ENCODE measurements at places on chromosomes 7 and 10. TPM values are rescaled to one million over a fixed set of nuclear protein-coding genes. Genes with fewer than 3 reads are reported as not detected.

DNA sequence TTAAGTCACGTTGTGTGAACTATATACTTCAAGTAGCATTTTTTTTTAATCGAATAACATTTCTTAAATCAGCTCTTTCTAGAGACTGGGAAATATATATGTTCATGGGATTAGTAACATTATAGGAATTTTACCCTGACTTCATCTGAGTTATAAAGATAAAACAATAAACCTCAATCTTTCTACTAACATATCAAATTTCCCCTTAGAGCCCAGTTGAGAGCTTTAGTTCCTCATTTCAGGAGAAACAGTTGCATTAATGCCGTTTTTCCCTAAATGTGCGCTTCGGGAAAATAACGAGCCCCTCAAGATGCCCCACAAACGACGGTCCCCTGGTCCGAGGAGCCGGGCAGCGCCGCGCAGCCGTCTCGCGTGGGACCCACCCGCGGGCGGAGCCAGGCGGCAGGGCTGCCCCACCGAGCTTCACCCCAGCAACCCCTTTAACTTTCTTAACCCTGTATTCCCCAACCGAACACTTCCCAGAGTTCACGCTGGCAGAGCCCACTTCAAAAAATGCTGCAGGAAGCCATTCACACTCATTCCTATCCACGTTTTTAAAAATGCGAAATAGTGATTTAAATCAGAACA, 152.5 kb upstream of the YAE1 start:
- no peak for DNase-seq

GRCh38 chr7:128236924-128237586, 4.0 kb upstream of the LEP start:
- peak; percentile 56 for DNase-seq

DNA sequence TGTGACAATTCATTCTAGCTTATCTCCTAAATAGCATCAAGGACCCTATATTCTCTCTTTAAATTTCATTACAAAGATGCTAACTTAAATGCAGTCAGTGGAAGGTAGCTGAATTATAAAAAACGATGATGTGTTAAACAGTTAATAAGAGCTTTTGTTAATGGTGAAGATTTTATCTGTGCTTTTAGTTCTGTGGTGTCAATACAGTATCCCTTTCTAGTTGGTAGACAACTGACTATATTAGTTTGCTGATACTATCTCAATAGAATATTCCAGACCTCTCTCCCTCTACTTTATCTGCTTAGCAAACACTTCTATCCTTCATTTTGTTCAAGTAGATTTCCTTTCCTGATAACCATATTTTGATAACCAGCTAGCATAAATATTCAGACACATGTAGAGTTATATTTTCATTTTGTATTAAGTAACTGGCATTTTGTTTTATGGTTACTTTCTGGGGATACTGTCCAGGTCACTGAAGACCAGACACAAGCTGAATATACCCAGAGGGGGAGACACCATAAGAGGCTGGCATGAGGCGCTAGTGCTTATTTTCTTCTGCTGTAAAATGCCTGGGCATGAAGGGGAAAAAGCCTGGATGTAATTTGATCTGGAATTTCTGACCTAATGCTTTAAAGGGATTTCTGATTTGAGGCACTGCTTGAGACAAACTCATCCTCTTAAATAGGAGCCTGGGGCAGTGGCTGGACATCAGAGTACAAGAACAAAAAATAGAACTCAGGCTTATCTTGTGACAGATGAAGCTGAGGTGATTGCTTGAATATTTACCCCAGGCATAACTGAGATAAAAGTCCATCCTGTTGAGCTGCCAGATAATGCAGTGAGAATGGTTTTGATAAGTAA, 197.5 kb downstream of the MALRD1 start:
- no peak for DNase-seq

- DNase-seq: no peak
Observed at GRCh38 chr10:77244746-77245145, 392.9 kb downstream of the KCNMA1 start.

- DNase-seq: no peak
Observed at GRCh38 chr10:85532773-85533172, 833.8 kb downstream of the GRID1 start.

DNA sequence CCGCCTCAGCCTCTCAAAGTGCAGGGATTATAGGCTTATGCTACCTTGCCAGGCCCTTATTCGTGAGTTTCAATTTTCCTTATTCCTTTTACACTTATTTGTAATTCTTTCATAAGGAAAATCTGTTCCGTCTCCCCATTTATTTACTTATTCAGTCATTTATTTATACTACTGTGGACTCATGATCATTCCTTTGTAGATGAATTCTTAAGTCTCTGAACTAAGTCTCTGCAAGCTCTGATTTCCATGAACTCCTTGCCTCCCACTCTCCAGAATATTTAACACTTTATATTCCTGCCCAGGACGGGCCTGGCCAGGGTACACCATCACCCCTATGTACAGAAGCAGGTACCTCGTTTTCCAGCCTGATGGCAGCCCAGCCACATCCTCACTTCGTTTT, 39.4 kb downstream of the PFKFB3 start:
- no peak for DNase-seq

GRCh38 chr7:107049971-107050532, 5.5 kb downstream of the PRKAR2B start:
- no peak for DNase-seq

GRCh38 chr7:37738321-37738720, 54.8 kb downstream of the GPR141 start:
- DNase-seq: no peak

GRCh38 chr7:47757921-47758411, 176.1 kb upstream of the TNS3 start:
- DNase-seq: no peak

GRCh38 chr10:116868722-116869121, 19.4 kb downstream of the ENO4 start:
- no peak for DNase-seq

DNA sequence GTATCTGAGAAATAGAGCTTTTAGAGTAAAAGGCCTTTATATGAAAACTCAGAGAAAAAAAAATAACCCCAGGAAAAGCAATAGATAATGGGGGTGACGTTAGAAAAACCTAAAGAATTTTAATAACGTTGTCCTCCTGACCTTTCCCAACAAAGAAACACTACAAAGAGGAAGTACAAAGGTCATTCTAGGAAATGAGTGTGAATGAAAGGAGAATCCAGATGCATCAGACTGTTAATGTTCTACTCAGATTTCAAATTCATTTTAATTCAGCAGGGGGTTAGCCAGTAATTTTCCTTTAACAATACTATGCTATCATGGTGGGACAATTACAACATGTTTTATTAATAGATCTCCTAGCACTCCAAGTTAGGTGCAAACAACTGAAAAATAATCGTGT, 73.8 kb upstream of the CDK1 start:
- peak; percentile 87 for DNase-seq

GRCh38 chr10:80598084-80598798, 60.5 kb downstream of the SH2D4B start:
- no peak for DNase-seq

DNA sequence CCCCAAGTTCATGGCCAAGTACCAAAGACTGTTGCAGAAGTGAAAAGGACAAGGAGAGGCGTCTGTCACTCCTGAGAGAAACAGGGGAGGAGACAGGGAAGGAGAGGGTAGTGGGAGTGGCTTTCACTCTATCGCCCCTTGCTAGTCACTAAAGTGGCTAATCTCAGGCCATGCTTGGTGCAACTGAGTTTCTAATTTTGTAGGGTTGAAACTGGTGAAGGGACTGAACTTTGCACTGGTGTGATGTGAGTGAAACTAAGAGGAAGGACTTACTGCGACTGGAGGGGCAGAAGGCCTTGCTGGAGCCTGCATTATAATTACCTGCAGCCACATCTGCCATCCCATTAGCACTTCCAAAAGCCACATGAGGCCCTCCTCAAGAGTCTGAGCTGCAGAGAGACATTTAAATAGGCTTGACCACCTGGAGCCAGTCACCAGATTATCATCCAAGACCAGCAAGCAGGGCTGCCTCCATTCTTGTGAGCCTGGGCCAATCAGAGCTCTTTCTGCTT, 107.2 kb upstream of the EEPD1 start:
- DNase-seq: no peak

GRCh38 chr7:102291056-102291915, 4.6 kb downstream of the SH2B2 start:
- DNase-seq: no peak

- DNase-seq: no peak
Observed at GRCh38 chr7:116797612-116798011, 64.8 kb upstream of the CAPZA2 start.

GRCh38 chr10:99389729-99390480, 40.5 kb downstream of the GOT1 start:
- peak; percentile 94 for DNase-seq

GRCh38 chr7:42065942-42066341, 171.1 kb downstream of the GLI3 start:
- DNase-seq: no peak

DNA sequence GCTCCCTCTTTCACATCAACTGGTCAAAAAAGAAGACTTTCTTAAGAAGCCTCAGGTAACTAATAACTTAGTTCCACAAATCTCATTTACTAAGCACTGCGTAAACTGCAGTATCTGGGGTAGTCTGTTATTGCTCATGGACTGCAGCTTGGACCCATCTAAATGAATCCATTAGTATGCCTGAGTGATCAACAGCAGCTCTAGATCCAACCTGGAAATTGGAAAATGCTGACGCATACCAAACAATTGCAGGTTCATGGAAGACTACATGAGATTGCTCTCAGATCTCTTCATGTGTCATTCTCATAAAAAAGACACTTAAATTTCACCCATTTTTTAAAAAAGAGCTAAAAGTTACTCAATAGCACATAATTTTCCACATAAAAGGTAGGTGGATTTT, 121.6 kb downstream of the IDE start:
- no peak for DNase-seq

GRCh38 chr7:142784716-142785115, 13.9 kb downstream of the PRSS2 start:
- DNase-seq: no peak

DNA sequence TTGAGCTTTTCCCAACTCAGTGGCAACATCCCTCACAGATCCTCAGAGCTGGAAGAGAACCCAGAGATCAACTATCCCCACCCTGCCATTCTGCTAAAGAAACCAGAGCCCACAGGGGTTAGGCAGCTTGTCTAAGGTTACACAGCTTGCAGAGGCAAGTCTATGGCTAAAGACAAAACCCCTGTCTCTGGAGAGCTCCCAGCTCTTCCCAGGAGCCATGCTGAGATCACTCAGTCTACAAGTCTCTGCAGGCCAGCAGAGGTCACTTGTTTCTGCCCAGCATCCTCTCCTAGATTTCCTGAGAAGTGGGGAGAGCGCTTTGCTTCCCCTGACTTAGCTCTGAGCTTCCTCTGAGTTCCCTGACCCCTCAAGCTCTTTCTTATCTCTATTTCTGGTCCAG, 28.5 kb upstream of the LOXL4 start:
- DNase-seq: no peak

DNA sequence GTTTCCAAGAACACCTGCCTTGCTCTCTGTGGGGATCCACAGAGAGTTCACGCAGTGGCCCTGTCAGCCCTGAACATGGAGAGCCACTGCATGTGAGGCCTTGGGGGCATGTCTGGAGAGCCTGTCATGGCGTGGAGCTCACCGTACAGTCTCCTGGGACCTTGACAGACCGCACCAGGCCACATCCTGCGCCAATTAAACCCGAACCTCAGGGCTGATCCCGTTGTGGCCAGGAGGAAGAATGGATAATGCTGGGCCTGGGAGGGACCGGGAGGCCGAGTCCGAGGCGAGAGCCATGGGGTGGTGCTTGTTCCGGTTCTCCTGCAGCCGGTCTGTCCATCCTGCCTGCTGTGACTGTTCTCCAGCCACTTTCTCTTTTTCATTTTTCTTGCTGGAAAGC, 68.7 kb downstream of the DNAJB6 start:
- DNase-seq: no peak

GRCh38 chr7:44622342-44623151, 16.1 kb downstream of the OGDH start:
- DNase-seq: peak; percentile 71

DNA sequence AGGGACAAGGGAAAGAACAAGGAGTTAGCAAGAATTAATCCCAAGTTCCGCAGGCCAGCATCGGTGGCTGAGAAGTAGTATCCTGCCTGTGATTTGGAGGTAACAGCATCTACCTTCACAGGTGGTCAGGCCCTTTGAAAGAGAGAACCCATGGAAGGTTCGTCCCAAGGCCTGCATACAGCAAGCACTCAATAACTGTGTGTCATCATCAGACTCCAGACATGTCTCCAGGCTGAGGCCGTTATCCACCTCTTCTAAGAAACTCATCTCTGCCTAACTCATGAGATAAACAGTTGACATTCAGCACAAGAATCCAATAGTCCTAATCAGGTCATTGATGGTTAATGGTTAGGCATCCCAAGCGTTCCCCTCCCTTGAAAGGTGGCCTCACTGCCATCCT, 45.0 kb downstream of the CTBP2 start:
- no peak for DNase-seq

DNA sequence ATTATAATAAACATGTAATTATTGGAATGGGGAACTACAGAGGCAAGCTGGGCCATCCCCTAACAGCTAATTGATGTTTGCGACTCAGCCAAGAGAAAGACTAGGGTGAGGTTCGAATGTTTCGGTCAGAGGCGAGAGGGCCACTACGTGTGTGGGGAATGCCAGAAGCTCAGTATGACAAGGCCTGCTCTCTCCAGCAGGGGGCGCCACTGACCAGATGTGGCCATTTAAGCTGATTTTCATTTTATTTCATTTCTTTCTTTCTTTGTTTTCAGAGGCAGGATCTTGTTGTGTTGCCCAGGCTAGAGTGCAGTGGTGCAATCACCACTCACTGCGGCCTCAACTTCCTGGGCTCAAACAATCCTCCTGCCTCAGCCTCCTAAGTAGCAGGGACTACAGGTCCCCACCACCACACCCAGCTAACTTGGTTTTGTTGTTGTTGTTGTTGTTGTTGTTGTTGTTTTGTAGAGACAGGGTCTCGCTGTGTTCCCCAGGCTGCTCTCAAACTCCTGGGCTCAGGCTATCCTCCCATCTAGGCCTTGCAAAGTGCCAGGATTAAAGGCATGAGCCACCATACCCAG, 38.1 kb downstream of the TMEM130 start:
- peak; percentile 21 for DNase-seq

- no peak for DNase-seq
Observed at GRCh38 chr10:92641492-92641891, 48.3 kb upstream of the HHEX start.

DNA sequence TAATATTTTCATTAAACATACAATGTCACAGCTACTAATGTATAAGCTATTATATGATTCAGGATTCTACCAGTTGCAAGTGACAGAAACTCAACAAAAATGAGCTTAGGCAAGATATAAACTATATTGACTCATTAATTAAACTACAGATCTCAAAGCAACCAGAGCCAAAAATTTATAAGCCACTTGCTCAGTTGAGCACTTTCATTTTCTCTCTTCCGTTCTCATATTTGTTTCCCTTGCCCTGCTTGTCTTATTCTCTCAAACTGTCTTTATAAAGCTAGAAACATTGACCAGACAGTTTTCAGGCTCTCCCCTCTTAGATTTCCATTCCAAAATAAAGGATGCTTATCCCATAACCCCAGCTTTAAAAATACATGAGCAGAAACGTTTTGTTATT, 60.2 kb upstream of the DGKB start:
- no peak for DNase-seq

- no peak for DNase-seq
Observed at GRCh38 chr10:57897611-57898010, 370.1 kb downstream of the IPMK start.

PSTK gene
- 7.5 TPM for polyA plus RNA-seq

UCMA gene
- polyA plus RNA-seq: not detected

SLC26A3 gene
- 0.30 TPM for polyA plus RNA-seq

PIP gene
- polyA plus RNA-seq: not detected

DPYSL4 gene
- 2.1 TPM for polyA plus RNA-seq

PTPRE gene
- polyA plus RNA-seq: 0.01 TPM

ASIC3 gene
- polyA plus RNA-seq: 0.50 TPM

FGFR2 gene
- polyA plus RNA-seq: 1.2 TPM

SH2D4B gene
- not detected for polyA plus RNA-seq

ZKSCAN1 gene
- polyA plus RNA-seq: 46.0 TPM

PAX4 gene
- polyA plus RNA-seq: not detected

ANLN gene
- 13.3 TPM for polyA plus RNA-seq

Data from HepG2 (cell line).